ENCODE measurements at places on chromosomes 12 and 14. TPM values are rescaled to one million over a fixed set of nuclear protein-coding genes. Genes with fewer than 3 reads are reported as not detected.

RND1 gene
- 0.11 TPM for polyA plus RNA-seq

FAM186B gene
- 0.24 TPM for polyA plus RNA-seq

MYH6 gene
- not detected for polyA plus RNA-seq

MAGOHB gene
- polyA plus RNA-seq, result 60.4 TPM

MAP3K9 gene
- polyA plus RNA-seq, result 0.99 TPM

ETNK1 gene
- 6.5 TPM for polyA plus RNA-seq

TSHR gene
- polyA plus RNA-seq, result not detected

P2RX2 gene
- polyA plus RNA-seq, result not detected

TDRD9 gene
- 0.26 TPM for polyA plus RNA-seq

CLEC4D gene
- polyA plus RNA-seq, result not detected

MYH7 gene
- polyA plus RNA-seq, result not detected

SMOC1 gene
- polyA plus RNA-seq, result 27.2 TPM

TMX1 gene
- 17.0 TPM for polyA plus RNA-seq

LUM gene
- 0.06 TPM for polyA plus RNA-seq

CIROP gene
- polyA plus RNA-seq, result not detected

CABP1 gene
- polyA plus RNA-seq, result not detected

CAPS2 gene
- polyA plus RNA-seq, result 0.37 TPM

LRIG3 gene
- polyA plus RNA-seq, result 4.8 TPM

CEP83 gene
- 5.8 TPM for polyA plus RNA-seq

MYL2 gene
- 0.30 TPM for polyA plus RNA-seq

ENDOU gene
- 0.21 TPM for polyA plus RNA-seq

GPRC5D gene
- not detected for polyA plus RNA-seq

ESR2 gene
- not detected for polyA plus RNA-seq

KCNC2 gene
- not detected for polyA plus RNA-seq

PPP1R1A gene
- polyA plus RNA-seq, result not detected

MORN3 gene
- 0.41 TPM for polyA plus RNA-seq

CLEC4A gene
- polyA plus RNA-seq, result 0.34 TPM

FGF23 gene
- polyA plus RNA-seq, result not detected
